ENCODE measurements at places on chromosomes 2 and 18. TPM values are rescaled to one million over a fixed set of nuclear protein-coding genes. Genes with fewer than 3 reads are reported as not detected.

The LMAN2L gene
- total RNA-seq: 16.7 TPM

The SH3BP4 gene
- 57.6 TPM for total RNA-seq

The CKAP2L gene
- 15.1 TPM for total RNA-seq

The IL18R1 gene
- 0.17 TPM for total RNA-seq

The DIPK1C gene
- total RNA-seq: 0.07 TPM

The FOXI3 gene
- 11.8 TPM for total RNA-seq

The ADAM23 gene
- 12.0 TPM for total RNA-seq

The C2orf15 gene
- total RNA-seq: 8.4 TPM

The GPR55 gene
- total RNA-seq: not detected

The TXNDC9 gene
- total RNA-seq: 48.1 TPM

The PTPN4 gene
- 90.4 TPM for total RNA-seq

The CYP26B1 gene
- 0.31 TPM for total RNA-seq

The CSRNP3 gene
- 3.8 TPM for total RNA-seq

The PRKAG3 gene
- not detected for total RNA-seq

The ZBTB14 gene
- total RNA-seq: 14.0 TPM

The ZC3H6 gene
- 6.3 TPM for total RNA-seq

The CRIM1 gene
- 30.9 TPM for total RNA-seq

The GALNT3 gene
- 17.1 TPM for total RNA-seq

The CIB4 gene
- not detected for total RNA-seq

The CCDC138 gene
- total RNA-seq: 31.6 TPM

The SGO2 gene
- 32.6 TPM for total RNA-seq

The ABCG5 gene
- not detected for total RNA-seq

The CFAP65 gene
- 0.23 TPM for total RNA-seq

The POLR1A gene
- 43.2 TPM for total RNA-seq

The ABCB11 gene
- not detected for total RNA-seq

The MROH2A gene
- not detected for total RNA-seq

The SLC35G4 gene
- not detected for total RNA-seq

The SPP2 gene
- not detected for total RNA-seq

The C2orf66 gene
- not detected for total RNA-seq

The SLC23A3 gene
- not detected for total RNA-seq

Measured in GM23338 (cell line).